GM10248 (cell line): ENCODE measurements at places on chromosomes 6 and 20.

DNA sequence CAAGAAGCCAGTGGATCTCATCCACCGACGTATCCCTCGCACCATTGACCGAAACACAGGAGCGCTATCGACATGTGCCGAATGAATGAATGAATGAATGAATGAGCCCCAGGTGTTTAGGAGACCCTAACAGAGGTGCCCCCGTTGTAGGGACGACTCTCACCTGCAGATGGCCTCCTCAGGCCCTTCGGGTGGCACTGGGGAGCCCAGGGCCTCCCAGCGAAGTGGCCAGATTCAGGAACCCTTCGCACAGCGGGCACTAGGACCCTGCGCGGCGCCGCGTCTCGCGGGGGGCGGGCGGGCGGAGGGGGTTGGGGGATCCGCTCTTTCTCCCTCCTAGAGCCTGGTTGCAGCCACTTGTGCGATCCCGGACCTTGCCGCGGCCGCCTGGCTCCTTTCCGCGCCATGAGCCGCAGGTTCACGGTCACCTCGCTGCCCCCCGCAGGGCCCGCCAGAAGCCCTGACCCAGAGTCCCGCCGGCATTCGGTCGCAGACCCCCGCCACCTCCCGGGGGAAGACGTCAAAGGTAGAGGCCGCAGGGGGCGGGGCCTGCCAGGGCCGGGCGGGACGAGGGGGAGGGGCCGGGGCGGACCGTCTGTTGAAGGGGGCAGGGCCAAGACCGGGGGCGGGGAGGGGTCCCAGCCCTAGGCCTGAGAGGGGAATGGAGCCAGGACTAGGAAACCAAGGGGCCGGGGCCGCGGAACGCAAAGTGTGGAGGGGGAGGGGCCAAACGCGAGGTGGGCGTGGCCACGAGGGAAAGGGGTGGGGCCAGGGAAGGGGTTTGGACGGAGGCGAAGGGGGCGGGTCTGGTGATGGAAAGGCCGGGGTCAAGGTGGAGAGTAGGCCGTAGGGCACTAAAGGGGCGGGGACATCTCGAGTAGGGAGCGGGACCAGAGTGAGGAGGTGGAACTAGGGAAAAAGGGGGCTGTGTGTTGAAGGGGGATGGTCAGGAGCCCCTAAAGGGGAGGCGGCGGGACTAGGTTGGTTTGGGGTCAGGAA, 7.4 kb upstream of the SLC12A5 start:
- peak; percentile 78 for DNase-seq

DNA sequence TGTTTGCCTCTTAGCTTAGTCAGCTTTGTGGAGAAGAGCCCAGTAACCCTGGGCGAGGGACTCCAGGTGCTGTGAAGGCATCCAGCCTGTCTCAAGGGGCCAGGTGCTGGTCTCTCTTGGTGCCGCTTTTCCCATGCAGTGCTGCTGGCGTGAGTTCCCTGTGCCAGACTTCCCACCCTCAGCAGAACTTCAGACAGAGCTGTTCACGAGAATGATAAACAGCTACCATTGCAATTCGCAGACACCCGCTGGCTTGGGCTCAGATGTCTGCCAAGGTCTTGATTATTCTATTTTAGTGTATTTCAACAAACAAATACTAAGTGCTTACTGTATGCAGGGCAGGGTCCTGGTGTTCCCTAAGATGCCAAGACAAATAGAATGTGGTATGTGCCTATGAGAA, 57.7 kb downstream of the RNF217 start:
- no peak for DNase-seq

DNA sequence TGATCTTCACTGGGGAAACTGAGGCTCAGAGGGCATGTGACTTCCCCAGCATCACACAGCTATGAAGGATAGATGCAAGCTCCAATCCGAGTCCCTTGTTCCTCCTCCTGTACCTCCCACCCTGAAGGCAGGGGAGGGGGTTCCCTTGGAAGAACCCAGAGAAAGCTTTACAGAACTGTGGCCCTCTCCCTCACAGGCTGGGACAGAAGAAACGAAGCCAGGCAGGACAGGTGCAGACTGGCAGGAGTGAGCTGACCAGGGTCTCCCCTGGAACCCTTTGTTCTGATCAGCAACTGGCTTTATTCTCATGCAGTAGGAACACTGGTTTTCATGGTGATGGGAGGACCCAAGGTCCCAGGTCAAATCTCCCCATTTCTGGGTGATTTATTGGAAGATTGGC, 90.2 kb downstream of the TMEM242 start:
- DNase-seq: no peak

- DNase-seq: no peak
Observed at GRCh38 chr6:2766767-2767656, 1.8 kb downstream of the WRNIP1 start.

DNA sequence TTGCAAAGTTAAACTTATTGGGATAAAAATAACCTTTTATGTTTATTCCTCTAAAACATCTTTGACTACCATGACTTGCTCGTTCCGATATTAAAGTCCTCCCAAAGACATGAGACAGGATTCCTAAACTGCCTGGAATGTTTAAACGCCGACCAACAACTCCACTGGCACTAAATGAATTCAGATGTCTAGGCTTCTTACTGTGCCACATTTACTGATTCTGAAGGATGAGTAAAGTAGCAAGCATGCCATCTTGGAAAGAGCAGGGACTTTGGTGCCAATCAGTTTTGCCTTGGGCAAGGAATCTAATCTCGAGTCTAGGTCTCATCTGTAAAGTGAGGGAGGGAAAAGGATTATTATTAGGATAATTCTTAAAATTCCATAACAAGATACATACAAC, 25.3 kb downstream of the MBOAT1 start:
- DNase-seq: no peak

GRCh38 chr6:109687271-109687761, 3.7 kb downstream of the AK9 start:
- no peak for DNase-seq

DNA sequence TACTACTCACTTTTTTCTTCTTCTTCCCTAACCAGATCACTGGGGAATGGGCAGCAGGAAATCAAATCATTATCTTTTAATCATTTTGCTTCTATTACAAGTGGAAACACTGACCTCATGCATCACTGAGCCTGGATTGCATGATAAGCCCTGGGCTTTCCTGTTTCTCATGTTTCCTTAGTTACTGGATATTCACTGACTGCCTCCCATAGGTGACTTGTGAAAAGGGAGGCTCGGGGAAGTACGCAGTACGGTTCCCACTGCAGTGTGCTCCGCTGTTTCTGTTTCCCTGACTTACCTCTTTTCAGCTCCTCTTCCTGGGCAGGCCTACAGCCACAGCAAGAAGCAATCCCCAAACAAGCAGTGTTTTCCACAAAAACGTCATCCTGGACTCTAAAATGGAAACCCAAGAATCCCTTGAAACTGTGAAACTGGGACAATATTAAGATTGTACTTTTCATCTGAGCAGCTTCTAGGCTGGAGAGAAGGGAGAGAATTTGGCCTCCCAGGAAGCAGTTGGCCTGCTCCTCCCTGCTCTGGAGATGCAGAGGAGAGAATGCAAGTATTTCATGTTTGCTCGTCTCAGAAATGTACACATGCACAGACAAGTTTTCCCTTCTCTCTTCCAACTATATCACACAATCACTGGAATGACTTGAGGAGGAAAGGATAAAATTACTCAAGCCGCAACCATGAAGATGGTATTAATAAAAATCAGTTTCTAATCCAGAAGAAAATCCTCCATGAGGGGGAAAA, 13.1 kb downstream of the BTNL2 start:
- no peak for DNase-seq

- no peak for DNase-seq
Observed at GRCh38 chr20:4677846-4678245, 43.9 kb upstream of the PRND start.

GRCh38 chr6:151757506-151757955, 50.0 kb upstream of the ESR1 start:
- DNase-seq: peak; percentile 50

DNA sequence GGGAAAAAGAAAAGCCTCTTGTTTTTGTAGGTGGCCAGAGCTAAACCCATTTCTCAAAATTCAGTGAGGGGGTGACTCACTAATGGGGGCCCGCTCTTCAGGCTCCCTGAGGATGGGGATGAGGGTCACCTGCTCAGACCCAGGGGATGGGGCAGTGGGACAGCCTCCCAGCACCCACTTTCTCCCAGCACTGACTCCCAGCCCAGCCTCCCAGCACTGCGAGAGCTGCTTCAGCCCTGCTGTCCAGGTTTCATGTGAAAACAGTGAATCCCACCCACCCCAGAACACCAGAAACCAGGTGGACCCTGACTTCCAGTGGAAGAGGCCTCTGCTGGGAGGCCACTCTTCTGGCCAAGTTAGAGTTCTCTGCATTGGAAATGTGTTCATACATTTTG, 362.6 kb downstream of the CDH4 start:
- no peak for DNase-seq

GRCh38 chr20:59829054-59829785, 104.2 kb downstream of the SYCP2 start:
- DNase-seq: peak; percentile 14

GRCh38 chr6:139446138-139446715, 71.8 kb upstream of the CITED2 start:
- DNase-seq: no peak

DNA sequence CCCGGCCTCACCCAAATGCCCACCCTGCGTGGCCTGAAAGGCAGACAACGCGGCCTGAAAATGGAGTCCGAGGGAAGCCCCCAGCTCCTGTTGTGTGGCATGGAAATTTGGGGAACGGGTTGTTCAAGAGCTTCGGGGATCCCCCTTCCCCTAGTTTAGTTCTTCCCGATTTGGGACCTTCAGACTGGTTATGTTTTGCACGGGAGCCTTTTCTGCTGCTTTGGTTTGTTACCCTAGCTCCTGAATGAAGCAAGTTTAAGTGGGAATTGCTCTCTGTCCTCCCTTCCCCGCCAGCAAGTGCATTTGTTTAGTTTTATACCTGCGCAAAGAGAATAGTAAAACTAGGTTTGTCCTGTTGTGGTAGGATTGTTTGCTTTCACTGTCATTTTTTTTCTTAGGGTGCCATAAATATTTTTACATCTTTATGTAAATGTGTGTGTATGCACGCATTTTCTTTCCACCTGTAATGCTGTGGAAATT, 604 bp downstream of the SH3BGRL2 start:
- DNase-seq: no peak

DNA sequence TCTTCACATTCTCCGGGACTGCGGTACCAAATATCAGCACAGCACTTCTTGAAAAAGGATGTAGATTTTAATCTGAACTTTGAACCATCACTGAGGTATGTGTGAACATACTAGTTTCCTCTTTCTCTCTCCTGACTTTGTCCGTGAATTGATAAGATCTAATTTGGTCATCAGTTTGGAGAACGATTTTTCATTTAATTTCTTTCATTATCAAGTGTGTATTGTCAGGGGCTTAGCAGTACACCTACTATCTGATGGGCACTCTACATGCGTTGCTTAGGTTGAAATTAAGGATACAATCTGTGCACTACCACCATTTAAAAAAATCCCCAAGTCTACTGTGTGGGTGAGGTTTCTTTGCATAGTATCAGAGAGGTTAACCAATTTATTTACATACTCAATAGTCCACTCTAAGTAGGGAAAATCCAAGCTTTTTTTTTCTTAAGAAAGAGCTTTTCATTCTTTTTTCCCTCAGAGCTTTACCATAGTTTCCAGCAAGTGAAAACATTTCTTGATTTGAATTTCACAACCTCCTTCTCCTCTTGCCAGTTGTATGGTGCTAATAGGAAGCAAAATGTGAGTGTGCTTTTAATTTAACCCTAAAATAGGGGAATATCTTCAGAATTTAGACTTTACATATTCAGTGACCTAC, 105.4 kb upstream of the ESR1 start:
- DNase-seq: no peak

- no peak for DNase-seq
Observed at GRCh38 chr20:25065072-25065624, 7.2 kb upstream of the ACSS1 start.

DNA sequence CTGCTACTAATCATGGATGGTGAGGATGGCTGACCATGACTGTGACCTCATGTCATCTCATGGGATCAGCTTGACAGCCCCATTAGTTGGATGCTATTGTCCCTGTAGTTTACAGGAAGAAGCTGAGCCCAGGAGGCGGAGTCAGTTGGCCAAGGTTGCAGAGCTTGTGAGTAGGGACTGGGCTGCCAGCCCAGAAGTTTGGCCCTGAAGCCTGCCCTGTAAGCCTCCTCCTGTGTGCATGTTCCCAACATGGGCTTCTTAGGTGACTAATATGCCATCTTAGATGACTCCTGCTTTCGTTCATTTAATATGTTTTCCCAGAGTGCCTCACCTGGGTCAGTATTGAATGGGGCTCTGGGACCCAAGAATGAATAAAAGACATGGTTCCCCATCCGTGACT, 6.9 kb downstream of the EDN3 start:
- no peak for DNase-seq

DNA sequence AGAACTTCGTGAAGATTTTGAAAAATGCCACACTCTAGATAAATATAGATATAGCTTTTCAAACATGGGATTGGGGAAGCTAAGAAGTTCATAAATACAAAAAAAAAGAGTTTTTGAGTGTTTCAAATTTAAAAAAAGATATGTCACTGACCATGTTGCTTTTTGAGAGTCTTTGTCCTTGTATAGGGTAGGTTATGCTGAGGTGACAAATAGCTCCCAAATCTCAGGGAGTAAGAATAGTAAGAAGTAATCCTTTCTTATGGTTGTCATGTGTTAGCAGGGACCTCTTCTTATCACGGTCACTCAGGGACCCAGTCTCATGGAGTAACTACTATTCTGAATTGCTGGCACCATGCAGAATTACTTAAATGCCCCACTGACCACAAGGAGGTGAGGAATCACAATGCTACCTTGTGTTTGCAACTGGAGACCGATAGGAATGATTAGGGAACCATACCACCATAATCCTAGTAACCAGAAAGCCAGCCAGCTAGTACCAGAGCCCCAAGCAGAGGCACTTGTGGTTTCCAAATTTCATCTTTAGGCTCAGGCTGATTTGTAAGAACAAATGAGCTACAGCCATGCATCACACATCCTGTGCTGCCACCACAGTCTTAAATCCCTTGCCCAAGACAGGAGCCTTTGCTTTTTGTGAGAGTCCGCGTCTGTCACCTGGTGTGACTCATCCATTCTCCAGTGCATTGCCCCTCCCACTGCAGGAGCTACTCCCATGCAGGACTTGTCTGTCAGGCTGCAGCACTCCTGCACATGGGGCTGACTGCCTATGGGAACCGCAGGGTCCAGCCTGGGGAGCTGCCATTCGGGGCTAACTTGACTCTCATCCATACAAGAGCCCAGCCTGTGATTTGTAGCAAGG, 42.4 kb upstream of the ADGRF4 start:
- DNase-seq: no peak

DNA sequence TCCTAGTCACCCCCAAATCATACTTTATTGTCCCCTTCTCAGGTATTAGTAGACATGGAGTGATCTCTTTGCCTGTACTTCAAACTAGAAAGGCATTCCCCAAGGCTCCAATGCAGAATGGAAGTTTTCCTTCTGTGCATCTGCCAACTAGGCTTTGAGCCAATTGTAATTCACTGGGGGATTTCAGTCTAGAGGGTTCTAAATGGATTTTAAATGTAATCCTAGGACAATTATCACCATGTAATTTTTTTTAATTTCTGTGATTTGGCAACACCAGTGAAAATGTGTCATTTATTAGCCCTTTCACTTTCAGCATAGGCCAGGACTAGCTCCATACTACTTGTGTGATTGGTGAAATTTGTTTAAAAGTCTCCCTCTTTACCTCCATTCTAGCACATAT, 557.6 kb upstream of the MARCKS start:
- DNase-seq: no peak
